ENCODE measurements at places on chromosomes 13 and 19.

DNA sequence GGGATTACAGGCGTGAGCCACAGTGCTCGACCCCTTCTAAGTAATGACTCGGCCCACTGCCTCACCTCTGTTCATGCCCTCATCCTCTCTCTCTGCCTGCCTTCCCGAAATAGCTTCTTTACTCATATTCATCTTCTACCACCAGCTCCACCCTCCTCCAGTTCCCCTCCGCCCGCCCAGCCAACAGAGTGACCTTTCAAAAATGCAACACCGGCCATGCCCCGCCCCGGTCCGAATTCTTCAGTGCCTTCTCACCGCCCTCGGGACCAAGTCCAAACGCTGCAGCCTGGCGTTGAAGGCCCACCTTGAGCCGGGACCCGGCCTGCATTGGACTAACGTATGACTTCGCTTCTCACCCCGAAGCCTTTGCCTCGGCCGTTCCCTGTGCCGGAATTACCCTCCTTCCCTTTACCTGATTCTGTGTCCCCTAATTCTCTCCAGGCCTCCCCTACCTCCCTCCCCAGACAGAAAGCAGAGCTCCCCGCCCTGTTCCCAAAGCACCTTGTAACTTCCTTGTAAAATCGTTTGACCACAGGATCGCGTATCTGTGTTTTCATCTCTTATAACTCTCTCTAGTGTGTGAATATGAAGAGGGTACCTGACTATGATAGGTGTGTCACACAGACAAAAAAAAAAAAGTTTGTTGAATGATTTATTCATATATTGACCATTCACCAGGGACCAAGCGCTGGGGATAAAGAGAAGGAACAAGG lies 8.1 kb upstream of the MUC16 start:
- no peak for DNase-seq

DNA sequence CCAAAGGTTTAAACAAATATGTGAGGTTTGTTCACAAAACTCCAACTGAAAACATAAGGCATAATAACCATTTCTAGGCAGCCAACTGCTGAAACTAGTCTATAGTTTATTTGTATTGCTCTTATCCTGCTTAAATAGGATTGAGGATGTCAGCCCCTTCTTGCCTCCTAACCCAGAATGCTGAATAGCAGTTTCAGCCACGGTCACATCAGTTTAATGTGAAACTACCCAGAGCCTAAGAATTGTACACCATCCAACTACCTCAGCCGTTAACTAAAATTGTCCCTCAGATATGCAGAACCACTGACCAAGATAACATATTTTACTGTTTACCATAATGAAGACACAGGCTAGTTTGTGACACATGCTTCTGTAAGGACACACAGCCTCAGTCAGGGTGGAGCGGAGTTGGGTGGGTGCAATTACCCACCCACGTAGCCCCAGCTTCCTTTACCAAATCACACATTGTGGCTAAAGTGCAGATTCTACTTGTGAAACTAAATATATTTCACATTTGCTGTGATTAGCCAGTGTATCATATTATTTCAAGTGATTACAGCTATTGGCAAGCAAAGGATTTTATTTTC lies 259.9 kb downstream of the EFNB2 start:
- DNase-seq = no peak

GRCh38 chr19:7874076-7874896 lies at the start of gene PRR36:
Gene PRR36, minus strand, starts transcription at chr19:7874390. Its CDS starts 701 bp downstream, at chr19:7873689.
- DNase-seq = no peak

DNA sequence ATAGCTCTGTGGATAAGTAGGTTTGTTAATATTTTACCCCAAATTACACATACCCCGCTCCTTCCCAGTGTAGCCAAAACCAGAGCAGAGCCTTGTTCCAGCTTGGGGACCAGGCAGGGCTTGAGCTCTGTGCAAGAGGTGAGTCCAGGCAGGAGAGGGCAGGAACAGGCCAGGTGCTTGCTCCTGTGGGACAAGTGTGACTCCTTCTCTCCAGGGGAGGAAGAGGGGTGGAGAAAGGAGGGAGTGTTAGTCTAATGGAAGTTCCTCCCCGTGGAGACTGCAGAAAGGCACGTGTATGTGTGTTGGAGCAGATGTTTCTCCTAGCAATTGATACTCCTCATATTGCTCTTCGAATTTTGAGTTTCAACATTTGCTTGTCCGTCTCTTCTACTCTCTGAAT lies 201.0 kb downstream of the FGF9 start:
- no peak for DNase-seq

DNA sequence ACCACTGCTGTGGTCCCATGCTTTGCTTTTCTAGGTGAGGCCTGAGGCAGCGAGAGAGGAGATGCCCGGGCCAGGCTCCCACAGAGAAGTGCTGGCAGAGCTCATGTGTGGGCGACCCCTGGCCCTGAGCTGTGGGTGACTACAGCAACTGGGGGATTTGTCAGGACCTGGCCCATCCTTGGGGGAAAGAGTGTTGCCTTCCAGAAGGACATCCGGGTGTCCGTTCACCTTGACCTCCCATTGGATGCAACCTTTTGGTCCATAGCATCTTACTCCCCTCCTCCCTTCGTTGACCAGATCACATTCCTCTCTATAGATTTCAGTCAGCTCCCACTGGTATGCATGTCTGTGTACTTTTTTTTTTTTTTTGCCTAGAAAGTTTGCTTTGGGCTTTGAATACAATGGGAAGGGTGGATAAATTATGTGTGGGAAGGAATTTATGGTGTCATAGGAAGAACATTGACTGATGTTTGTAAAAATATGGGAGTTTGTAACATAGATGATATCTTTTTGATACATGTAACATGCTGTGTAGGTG lies 84.2 kb upstream of the RNF113B start:
- DNase-seq = no peak

DNA sequence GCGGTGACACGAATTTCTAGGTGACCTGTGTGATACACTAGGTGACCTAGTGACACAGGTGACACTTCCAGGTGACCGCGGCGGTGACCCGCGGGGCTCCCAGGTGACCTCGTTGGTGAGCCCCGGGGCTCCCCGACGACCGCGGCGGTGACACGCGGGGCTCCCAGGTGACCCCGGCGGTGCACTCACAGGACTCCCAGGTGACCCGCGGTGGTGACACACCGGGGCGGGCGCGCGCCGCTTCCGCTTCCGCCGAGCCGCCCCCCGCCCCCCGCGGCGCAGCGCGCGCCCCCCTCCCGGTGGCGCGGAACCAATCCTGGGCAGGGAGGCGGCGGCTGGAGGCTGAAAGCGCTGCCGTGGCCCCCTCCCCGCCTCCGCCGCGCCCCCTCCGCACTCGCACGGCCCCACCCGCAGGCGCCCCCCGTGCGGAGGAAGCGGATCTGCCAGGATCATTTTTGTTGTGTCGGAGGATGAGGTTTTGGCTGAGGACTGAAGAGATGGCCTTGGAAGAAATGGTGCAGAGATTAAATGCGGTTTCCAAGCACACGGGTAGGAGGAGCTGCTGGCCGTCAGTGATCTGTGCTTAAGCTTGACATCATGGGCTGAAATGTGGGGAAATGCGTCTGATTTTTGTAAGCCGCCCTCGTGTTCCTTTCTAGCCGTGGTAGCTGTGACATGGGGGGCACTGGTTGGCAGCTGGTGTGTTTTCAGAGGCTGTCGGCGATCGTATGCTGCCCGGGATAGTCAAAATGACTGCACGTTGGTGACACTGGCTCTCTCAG lies at the start of gene MCF2L:
MCF2L (plus strand) TSS at position 305 of the 782 bp plus-strand sequence; CDS start at position 471, 166 bp downstream.
- peak; percentile 47 for DNase-seq

DNA sequence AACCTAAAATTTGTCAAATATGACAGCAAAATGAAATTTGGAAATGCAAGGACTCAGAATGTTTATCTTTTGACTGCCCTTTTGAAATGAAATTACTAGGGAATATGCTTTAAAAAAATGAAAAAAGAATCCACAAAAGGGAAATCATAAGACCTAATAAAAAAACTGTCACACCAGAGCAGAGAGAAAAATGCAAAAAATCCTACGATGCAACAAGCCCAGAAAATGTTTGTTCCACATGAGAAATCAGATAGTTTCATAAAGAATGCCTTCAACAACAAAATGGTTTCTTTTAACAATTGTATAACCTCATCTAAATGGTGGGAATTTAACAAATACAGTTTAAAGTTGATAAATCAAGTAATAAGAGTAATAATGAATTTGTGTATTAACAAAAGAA lies 8.0 kb downstream of the LPAR6 start:
- DNase-seq = no peak

- no peak for DNase-seq
Measured at GRCh38 chr19:18098891-18099622, 1.5 kb downstream of the MAST3 start.

DNA sequence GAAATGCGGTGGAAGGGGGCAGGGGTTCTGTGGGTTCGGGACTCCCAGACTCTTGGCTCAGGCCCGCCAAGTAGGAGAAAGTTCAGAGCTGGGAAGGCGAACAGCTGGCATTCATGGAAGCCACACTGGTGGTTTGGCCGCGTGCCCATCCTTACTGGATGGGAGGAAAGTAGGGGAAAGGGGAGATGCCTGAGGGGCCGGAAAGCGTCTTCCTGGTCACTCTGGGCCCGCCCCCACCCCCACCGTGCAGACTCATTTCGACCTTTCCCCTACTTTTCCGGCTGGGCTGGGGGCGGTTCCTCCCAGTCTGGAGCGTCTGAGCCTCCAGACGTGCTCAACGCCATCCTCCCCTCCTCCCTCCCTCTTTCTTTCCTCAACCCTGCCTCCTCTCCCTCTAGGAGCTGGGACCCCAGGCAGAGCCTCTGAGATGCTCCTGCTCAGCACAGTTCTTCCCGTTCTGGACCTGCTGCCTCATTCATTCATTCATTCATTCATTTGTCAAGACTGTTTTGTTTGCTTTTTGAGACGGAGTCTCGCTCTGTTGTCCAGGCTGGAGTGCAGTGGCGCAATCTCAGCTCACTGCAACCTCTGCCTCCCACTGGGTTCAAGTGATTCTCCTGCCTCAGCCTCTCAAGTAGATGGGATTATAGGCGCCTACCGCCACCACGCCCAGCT lies 3.5 kb downstream of the ANGPTL4 start:
- no peak for DNase-seq
